ENCODE measurements at places on chromosomes 5 and 9.

DNA sequence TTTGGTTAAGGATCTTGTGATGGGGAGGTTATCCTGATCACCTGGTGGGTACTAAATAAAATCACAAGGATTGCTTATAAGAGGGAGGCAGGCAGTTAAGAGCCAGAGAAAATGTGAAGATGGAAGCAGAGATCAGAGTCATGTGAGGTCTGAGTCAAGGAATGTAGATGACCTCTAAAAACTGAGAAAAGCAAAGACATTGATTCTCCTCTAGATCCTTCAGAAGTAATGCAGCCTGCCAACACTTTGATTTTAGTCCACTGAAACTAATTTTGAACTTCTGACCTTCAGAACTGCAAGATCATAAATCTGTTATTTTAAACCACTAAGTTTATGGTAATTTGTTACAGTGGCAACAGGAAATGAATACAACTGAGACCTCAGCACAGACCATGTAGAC lies 499.0 kb downstream of the GADD45G start:
- no peak for DNase-seq

- no peak for DNase-seq
These were observed 62.0 kb downstream of the AMBP start for GRCh38 chr9:114016101-114016500.

GRCh38 chr5:141208478-141208877 lies at the start of gene PCDHB12:
Gene PCDHB12, plus strand, starts transcription at chr5:141208719. Its CDS starts 189 bp downstream, at chr5:141208908.
- no peak for DNase-seq

DNA sequence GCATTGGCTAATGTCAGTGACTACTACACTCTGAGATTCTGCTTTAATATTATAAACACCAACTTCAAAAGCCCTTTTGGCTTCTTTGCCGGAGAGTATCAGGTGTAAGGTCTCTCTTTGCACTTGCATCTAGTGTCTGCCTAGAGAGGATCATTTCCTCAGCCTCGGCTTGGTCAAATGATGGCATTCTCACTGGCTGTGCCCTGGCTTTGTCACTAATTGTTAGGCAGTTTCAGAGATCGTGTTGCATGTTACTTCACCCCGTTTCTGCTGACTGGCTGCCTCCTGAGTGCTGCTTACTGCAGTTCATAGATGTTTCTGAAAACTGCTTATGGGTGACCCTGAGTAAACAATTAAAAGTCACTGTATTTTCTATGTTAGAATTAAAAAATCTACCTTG lies 48.8 kb downstream of the SLC1A3 start:
- DNase-seq, result no peak

DNA sequence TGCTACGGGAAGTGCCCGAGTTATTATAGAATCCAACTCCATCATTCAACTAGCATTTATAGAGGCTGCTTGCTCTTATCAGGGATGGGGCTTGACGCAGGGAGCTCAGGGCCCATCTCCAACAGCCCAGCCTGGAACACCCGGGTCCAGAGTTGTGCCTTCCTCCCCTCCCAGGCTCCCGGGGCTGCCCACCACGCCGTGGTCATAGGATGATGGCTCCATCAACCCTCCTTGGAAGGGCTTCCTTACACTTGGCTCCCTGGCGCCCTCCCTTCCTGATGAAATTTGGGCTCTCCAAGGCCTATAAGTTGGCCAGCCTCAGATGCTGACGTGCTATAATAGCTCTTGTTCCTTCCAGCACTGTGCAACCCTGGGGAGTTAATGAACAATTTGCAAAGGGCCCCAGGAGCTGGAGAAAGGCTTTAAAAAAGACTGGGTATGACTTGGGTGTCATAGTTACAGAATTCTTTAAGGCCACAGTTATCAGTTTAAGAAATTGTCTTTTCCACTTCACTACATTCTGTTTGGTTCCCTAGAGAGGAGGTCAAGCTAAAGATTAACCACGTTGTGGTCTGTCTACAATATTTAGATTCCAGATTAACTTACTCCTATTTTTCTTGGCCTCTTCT lies 42.5 kb upstream of the GADD45G start:
- DNase-seq, result no peak

DNA sequence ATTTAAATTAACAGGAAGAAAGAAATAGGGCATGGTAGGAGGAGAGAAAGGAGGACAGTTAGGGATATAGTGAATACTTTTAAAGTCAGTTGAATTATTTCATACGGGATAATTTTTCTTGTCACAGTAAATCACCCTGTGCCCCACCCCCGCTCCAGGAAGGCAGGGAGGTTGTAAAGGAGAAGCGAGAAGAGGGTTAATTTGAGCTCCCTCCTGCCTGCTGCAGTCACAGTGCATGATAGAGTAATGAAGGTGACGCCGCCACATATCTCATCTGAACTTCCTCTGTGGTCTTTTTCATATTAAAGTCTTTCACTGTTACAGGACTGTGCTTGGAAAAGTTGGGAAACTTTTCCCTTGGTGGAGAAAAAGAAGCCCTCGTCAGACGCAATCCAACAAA lies 896 bp upstream of the PCSK5 start:
- DNase-seq, result no peak

GRCh38 chr9:137184881-137185660 lies 3.3 kb downstream of the ANAPC2 start:
- no peak for DNase-seq

DNA sequence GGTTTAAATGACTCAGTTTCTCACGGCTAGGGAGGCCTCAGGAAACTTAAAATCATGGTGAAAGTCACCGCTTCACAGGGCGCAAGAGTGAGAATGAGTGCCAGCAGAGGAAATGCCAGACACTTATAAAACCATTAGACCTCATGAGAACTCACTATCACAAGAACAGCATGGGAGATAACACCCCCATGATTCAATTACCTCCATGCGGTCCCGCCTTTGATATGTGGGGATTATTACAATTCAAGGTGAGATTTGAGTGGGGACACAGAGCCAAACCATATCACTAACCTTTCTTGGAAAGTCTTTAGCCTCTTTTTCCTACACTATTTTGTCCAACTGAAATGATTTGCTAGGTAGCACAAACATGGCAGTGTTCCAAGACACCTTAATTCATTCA lies 533.9 kb upstream of the NUDT12 start:
- no peak for DNase-seq

DNA sequence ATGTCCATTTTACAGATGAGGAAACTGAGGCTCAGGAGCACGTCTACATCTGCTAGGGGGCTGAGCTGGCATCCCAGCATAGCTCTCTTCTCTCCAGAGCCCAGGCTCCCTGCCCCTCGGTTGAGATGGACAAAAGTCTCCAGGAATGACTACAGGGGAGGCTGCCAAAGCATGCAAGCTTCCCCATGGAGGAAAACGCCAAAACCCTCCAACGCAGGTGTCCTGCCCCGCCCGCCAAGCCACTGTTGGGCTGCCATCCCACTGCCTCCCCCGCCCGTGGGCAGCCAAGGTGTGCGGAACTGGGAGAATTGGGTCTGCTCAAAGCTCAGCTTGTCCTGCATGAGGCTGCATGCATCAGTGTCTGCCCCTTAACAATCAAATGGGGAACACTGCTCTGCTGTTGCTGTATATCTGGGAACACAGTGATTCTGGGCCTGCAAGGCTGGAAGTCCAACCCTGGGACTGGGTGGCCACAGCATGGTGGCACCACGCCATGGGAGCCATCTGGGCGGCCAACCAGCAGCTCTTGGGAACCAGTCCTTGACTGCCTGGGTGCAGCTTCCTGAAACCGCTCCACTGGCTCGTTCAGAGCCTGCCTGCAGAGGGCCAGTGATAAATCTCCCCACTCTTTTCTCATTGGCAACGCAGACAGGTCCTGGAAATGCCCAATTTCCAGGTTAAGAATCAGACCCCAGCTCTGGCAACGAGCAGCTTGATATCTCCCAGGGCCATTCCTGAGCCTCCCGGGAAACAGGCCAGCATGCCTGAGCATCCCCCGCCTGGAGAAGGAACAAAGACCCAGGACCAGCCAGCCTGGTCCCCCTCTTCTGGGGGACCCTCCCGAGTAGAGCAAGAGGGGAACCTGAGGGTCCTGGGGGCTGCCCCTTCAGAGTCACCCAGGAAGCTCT lies 3.5 kb downstream of the RALGDS start:
- no peak for DNase-seq

All from stimulated activated CD4-positive, alpha-beta T cell treated with anti-CD3 and anti-CD28 coated beads, Interleukin-2, amount 100 ng/mL, for 48 hours (primary cell).